ENCODE measurements at places on chromosomes 6 and 20. TPM values are rescaled to one million over a fixed set of nuclear protein-coding genes. Genes with fewer than 3 reads are reported as not detected.

DNA sequence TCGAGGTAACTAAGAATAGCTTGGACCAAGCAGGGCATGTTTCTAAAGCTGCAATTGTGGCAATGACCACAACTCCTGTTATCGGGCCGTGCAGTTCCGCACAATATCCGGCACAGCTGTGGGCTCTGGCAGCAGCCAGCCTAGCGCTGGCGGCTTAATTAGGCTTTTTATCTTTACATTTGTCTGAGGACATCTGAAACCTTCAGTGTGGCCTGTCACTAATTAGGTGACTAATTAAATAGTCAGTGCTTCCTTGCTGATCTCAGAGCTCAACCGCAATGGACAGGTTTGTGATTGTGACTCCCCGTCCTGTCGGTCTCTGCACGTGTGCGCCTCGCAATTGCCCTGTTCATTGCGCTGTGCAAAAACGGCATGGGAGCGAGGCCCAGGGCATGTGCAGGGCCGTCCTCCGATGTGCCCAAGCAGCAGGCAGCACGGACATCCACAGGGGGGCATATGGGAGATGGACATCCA lies 134.8 kb upstream of the INSM1 start:
- DNase-seq, result no peak

DNA sequence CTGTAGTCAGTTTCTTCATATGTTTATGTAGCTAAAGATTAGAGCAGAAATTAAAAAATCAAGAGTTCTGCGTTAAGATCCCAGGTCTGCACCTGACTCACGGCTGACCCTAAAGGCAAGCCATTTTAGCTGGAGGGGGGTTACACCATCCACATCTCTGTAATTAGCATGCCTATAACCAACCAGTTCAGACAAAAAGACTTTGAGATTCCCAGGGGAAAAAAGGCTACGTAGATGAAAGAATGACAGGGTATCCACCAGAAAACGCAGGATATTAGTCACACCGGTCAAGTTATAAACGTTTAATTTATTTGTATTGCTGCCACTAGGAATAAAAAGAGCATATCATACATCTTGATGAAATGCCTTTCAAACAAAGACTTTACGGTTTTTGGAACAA lies 299.1 kb downstream of the FOXC1 start:
- no peak for DNase-seq

GRCh38 chr6:88704980-88705379 lies 258.4 kb downstream of the RNGTT start:
- DNase-seq, result no peak

FAM162B gene
- total RNA-seq, result 12.0 TPM

GSTA3 gene
- total RNA-seq, result not detected

KCNG1 gene
- total RNA-seq, result 5.6 TPM

DNA sequence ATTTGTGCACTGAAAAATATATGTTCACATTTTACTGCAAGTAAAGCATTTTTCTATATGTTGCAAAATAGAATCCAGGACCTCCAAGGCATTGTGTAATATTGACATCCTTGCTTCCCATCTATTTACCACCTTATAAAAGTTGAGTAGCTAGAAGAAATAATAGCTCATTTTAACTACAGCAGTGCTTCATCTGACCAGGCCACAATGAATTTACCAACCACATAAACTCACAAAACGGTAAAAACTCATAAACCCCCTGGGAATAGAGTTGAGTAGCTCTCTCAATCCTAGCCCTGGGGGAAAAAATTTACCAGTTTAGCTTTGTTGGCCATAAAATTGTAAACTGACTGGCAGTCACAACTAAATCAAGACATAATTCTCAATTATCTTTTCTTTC lies 3.9 kb downstream of the ATXN1 start:
- DNase-seq, result no peak

GRCh38 chr20:63980806-63981728 lies at the start of gene PRPF6:
PRPF6 (plus strand) TSS chr20:63981132; CDS start chr20:63981246, 114 bp downstream.
- DNase-seq, result peak; percentile 84

GRCh38 chr6:105522626-105523322 lies 119.9 kb upstream of the PREP start:
- no peak for DNase-seq

DNA sequence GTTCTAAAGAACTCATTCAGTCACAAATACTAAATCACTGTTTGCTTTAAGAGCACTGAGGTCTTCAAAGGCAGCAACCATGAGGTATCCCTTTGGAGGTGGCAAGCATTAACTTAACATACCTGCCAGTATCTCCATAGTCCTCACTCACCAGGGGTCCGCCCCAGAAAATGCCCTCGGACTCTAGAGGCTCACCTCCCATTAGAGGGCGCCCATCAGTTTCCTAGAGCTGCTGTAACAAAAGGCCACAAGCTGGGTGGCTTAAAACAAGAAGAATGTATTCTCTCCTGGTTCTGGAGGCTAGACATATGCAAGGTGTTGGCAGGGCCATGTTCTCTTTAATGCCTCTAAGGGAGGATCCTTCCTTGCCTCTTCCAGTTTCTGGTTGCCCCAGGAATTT lies 12.0 kb upstream of the RNGTT start:
- no peak for DNase-seq

DNA sequence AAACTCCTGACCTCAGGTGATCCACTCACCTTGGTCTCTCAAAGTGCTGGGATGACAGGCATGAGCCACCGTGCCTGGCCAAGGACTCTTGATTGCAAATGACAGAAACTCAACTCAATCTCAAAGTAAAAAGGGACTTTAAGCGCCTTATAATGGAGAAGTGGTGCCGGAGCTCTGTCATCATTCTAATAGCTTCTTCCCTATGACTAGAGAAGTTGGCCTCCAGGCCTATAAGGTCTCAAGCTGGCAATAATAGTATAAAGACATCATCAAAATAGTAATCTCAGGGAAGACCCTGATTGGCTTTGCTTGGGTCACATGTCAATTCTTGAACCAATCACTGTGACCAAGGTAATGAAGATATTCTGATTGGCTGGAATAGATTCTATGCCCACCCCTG lies 8.5 kb upstream of the KIAA1755 start:
- DNase-seq, result no peak

DNA sequence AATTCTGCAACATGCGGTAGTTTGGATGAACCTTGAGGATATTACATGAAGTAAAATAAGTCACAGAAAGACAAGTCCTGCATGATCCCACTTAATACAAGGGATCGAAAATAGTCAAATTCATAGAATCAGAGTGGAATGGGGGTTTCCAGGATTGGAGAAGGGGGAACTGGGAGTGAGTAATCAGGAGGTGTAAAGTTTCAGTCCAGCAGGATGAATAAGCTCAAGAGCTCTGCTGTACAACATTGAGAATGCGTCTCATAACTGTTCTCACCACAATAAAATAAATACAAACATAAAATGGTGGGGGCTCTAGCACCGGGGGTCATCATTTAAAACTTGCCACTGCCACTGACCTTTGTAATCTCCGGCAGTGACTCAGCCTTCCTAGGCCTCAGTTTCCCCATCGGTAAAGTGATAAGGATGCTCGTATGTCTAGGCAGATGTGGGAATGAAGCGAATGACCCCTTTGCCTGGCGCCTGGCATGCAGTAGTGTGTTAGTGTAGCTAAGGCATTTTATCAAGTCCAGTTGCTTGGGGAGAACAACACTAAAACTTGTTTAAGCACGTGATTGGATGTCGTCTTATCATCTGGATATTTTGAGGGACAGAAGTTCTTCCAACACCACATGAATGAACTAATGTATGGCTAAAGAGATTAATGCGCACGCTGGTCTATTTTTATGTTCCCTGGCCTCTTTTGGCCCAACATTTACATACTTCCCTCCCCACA lies 421.1 kb downstream of the QKI start:
- no peak for DNase-seq

DNA sequence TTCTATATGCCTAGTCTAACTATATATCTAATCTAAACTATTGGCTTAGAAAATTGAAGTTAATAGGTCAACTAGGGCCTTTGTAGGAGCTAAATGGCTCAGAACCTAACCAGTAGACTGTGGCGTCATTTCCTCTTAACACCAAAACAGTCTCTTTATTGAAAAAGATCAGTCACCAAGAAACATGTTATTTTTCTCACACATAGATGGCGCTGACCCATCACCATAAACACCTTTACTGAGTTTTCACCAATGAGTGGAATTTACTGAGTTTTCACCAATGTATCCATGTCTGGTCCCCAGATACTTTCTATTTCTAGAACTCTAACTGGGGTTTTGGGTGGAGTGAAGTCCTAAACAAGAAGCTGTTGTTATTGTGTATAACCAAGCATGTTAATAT lies 636.0 kb downstream of the BCKDHB start:
- no peak for DNase-seq

DNA sequence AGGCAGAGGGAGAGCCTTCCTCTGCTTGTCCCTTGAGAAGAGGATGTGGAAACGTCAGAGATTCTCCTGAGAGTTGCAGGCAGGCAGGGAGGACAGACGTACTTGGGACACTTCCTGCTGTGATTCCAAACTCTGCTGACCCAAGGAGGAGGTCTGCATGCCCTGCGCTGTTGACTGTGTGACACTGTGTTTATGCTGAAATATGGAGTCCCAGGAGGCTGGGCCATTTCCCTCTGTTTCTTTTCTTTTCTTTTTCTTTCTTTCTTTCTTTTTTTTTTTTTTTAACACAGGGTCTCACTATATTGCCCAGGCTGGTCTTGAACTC lies 63.5 kb upstream of the BHLHE23 start:
- DNase-seq, result no peak

DNA sequence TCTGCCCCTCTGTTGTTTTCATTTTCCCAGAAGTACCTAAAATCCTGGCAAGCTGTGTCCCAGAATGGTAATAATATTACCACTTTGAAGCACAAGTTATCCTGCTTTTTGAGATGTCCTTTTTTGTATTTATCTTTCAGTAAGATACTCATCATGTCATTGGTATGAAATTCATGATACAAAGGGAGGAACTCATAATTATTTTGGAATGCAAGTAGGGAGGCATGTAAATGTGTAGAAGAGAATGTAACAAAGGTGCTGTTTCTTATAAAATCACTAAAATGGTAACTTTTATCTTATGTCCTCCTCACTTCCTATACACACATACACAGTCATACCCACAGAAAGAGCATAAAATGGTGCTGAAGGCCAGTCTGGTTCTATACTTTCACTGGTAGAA lies 109.9 kb downstream of the CD2AP start:
- no peak for DNase-seq

DNA sequence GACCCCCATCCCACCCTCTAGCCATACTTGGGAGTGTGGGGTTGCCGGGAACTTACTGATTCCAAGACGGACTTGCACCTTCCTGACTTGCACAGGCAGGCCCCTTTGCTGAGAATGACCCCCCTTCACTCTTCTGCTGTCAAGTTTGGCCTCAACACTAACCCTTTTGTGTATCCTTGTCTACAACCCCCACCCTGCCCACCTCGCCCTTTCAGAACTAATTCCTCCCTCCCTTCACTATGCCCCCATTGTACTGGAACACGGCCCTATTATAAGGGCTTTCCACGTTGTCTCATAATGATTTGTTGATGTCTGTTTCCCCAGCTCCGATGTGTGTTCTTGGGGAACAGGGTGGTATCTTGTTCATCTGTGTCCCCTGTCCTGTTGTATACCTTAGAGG lies 4.4 kb upstream of the NEDD9 start:
- DNase-seq, result no peak

DNA sequence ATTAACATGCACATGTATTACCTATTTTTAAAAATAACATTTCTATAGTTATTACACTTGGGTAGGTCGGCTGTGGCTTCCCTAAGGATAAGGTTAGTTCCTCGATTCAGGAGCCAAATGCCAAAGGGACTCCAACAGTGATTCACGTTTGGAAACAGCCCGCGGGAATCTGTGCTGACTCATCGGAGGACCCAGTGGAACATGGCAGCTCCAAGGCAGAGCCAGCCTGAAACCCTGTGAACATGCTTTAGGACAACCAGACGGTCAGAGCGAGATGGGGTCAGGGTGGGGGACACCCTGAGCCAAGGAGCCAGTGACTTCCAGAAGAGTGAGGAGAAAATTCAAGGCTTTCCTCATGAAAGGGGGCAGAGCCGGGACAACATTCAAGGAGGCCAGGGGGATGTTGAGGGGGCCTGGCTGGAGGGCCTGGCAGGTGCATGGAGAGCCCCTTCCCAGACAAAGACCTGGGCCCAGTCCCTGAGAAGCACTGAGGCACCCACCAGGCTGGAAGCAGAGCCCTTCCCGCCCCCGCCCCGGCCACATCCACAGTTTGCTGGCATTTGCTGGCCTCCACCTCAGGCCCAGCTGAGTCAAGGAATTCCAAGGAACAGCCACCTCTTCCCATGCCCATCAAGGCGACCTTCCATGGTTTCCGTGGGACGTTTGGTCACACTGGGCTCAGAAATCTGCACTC lies 133.2 kb downstream of the SNX5 start:
- DNase-seq, result no peak

MCM8 gene
- total RNA-seq, result 10.7 TPM

GRCh38 chr6:113936093-113936934 lies 34.6 kb downstream of the HDAC2 start:
- peak; percentile 80 for DNase-seq

LRFN2 gene
- 0.11 TPM for total RNA-seq

GRCh38 chr6:149963462-149964307 lies at the start of gene ULBP1:
ULBP1 (plus strand) TSS chr6:149963943; CDS start chr6:149964050, 107 bp downstream.
- DNase-seq, result peak; percentile 46

WRNIP1 gene
- 31.5 TPM for total RNA-seq

SLC17A2 gene
- total RNA-seq, result 0.11 TPM

- no peak for DNase-seq
These were observed 23.9 kb downstream of the PPP1R16B start for GRCh38 chr20:38829296-38829875.

- no peak for DNase-seq
These were observed 725 bp upstream of the ISM1 start for GRCh38 chr20:13220194-13220903.

- no peak for DNase-seq
These were observed 259.6 kb downstream of the BCKDHB start for GRCh38 chr6:80366051-80366450.

DNA sequence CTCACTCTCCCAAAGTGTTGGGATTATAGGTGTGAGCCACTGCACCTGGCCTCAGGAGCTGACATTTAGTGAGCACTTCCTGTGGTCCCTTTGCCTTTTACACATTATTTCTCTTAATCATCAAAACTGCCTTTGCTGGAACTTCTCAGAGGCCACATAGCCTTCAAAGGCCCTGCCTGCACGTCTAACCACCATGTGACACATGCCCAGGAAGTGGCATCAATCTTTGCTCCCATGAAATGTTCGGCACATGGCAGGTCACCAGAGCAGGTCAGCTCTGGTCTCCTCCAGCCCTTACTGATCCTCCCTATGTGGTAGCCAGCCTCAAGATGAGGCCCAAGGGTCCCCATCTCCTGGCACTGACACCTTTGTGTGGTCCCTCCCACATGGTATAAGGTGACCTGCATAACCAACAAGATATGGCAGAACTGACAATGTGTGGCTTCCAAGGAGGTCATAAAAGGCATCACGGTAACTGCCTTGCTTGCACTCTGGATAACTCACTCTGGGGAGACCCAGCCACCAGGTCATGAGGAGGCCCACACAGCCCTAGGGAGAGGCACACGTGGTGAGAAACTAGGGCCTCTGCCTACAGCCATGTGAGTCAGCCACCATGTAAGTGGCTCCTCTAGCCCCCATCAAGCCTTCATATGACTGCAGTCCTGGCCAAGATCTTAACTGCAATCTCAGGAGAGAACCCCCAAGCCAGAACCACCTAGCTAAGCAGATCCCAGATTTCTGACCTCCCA lies 28.8 kb upstream of the HMGA1 start:
- DNase-seq, result no peak

GRCh38 chr6:5373430-5373829 lies 112.1 kb downstream of the FARS2 start:
- DNase-seq, result no peak

GRCh38 chr6:30127238-30128093 lies 8.5 kb upstream of the TRIM40 start:
- no peak for DNase-seq

FHL5 gene
- total RNA-seq, result 3.0 TPM

- no peak for DNase-seq
These were observed 72.7 kb downstream of the IGF2R start for GRCh38 chr6:160041608-160042007.

Data from urinary bladder (tissue), 4 donors.